Stromal cell of bone marrow (primary cell): ENCODE measurements at places on chromosomes 6 and 20.

GRCh38 chr20:23027721-23028120 is 7.4 kb upstream of the SSTR4 start:
- no peak for DNase-seq

DNA sequence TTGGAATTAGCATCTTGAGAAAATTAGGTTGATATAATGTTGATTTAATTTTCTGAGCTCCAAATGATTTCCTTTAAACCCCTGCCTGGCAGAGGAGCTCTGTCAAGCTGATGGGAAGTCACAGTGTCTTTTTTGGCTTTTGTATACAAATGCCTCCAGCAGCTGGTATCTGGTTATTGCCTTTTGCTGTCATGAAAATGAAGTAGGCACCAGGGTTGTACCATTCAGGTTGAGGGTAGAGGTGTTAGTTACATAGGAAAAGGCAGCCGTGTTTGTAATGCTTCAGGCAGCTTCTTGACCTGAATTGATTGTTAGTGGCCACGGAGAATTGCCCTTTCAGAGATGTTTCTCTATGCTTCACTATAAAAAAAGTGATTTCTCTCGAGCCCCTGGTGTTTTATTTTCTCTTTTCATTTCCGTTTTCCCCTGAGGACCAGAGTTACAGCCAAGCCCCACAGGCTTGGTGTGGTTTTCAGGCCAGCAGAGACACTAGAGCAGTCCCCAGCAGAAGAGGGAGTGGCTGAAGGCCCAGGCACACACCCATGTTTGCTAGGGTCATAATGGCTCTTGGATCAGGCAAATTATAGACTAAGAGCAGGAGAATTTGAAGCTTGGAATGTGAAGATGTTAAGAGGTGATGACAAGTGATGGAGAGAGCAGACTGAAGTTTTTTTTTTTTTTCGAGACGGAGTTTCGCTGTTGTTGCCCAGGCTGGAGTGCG is 21.6 kb downstream of the CMTR1 start:
- DNase-seq: no peak

GRCh38 chr20:46920114-46920513 is 25.5 kb downstream of the EYA2 start:
- DNase-seq: no peak

DNA sequence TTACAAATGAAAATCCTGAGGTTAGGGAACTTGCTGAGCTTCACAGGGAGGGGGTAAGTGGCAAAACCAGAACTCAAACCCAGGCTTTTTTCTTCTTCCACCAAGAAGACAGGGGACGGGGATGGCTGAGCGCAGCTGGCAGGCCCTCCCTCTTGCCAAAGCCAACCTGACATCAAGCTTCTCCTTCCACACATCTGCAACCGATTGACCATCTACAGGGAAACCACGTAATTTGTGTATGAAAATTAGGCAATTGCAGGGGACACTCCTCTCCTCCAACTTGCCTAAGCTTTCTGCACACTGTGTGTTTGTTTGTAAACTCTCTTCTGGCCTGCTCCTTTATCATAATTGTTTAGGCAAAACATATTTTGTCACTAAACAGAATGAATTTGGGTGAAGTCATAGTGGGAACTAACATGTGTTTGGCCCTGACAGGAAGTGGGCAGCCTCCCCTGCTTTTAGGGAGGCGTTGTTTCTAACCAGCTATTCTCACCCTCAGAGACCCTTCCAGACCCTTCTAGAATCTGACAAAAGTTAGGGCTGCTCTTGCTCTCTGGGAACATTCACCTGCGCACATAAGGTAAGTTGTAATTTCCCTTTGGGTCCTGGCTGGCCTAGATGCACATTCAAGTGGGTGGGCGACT is 18.9 kb downstream of the ZNF831 start:
- DNase-seq: no peak

GRCh38 chr6:15623276-15624116 is 39.3 kb downstream of the DTNBP1 start:
- DNase-seq: no peak

GRCh38 chr6:7433121-7433617 is 43.6 kb downstream of the RIOK1 start:
- no peak for DNase-seq

- DNase-seq: no peak
Measured at GRCh38 chr6:163414946-163415619, 565 bp downstream of the QKI start.

DNA sequence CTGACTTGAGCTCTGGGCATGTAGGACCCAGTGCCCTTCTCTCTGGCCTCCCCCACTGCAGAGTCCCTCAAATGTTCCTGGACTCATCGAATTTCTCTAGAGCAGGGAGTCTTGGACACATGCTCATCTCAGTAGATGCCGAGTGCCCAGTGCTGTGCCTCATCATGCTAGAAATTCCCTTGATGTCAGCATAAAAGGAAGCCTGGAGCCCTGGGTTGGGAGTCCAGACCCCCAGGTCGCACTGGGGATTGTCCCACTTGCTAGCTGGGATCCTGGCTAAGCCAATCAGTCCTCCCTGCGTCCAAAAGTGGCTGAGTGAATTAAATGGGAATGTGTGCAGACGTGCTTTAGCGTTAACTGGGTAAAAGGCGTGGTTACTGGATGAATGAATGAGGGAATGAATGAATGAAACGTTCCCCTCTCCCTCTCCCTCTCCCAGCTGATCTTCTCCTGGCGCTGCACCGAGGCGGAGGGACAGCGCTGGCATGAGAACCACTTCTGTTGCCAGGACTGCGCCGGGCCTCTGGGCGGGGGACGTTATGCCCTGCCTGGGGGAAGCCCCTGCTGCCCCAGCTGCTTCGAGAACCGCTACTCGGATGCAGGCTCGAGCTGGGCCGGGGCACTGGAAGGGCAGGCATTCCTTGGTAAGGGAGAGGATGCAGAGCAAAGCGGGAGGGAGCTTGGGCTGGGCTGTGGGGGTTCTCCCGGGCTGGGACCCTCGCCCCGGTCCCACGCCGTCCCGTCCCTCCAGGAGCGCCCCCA is 1.6 kb upstream of the TOMM6 start:
- DNase-seq: no peak

- no peak for DNase-seq
Measured at GRCh38 chr6:161954699-161955276, 680.9 kb upstream of the AGPAT4 start.
